ENCODE measurements at places on chromosomes 2 and 18. TPM values are rescaled to one million over a fixed set of nuclear protein-coding genes. Genes with fewer than 3 reads are reported as not detected.

Gene PASK
- 50.8 TPM for total RNA-seq

Gene CLHC1
- 9.9 TPM for total RNA-seq

Gene COL6A3
- total RNA-seq, result 0.43 TPM

Gene TRMT61B
- 13.1 TPM for total RNA-seq

Gene CSRNP3
- not detected for total RNA-seq

Gene TRIM43
- not detected for total RNA-seq

Gene MRPS9
- 21.9 TPM for total RNA-seq

Gene TANC1
- 0.73 TPM for total RNA-seq

Gene CCDC102B
- total RNA-seq, result 0.87 TPM

Gene MYO5B
- total RNA-seq, result not detected

Gene ITPRIPL1
- 27.9 TPM for total RNA-seq

Gene ITGB6
- not detected for total RNA-seq

Gene ANO7
- 0.45 TPM for total RNA-seq

Gene KCNK3
- total RNA-seq, result not detected

Gene RAPGEF4
- 0.38 TPM for total RNA-seq

Gene COL4A4
- total RNA-seq, result 0.03 TPM

Gene ARHGEF33
- total RNA-seq, result not detected

Gene CYP27C1
- not detected for total RNA-seq

Gene PSMA8
- 0.91 TPM for total RNA-seq

Gene SMC6
- total RNA-seq, result 30.6 TPM

Gene C2orf78
- total RNA-seq, result not detected

Gene RNF125
- 34.1 TPM for total RNA-seq

Gene SERPINB4
- total RNA-seq, result not detected

Gene CDK5R2
- not detected for total RNA-seq

Gene ACTG2
- total RNA-seq, result not detected

Gene UPP2
- not detected for total RNA-seq

Gene KATNAL2
- total RNA-seq, result 0.82 TPM

Gene RGPD8
- 9.0 TPM for total RNA-seq

Gene CRYBA2
- not detected for total RNA-seq

Gene HOXD9
- total RNA-seq, result not detected

Gene ANKRD30BL
- total RNA-seq, result not detected

Gene RFTN2
- not detected for total RNA-seq
